ENCODE measurements at places on chromosomes 5 and 9.

GRCh38 chr5:101424530-101425175, 521.6 kb upstream of the ST8SIA4 start:
- DNase-seq = no peak

DNA sequence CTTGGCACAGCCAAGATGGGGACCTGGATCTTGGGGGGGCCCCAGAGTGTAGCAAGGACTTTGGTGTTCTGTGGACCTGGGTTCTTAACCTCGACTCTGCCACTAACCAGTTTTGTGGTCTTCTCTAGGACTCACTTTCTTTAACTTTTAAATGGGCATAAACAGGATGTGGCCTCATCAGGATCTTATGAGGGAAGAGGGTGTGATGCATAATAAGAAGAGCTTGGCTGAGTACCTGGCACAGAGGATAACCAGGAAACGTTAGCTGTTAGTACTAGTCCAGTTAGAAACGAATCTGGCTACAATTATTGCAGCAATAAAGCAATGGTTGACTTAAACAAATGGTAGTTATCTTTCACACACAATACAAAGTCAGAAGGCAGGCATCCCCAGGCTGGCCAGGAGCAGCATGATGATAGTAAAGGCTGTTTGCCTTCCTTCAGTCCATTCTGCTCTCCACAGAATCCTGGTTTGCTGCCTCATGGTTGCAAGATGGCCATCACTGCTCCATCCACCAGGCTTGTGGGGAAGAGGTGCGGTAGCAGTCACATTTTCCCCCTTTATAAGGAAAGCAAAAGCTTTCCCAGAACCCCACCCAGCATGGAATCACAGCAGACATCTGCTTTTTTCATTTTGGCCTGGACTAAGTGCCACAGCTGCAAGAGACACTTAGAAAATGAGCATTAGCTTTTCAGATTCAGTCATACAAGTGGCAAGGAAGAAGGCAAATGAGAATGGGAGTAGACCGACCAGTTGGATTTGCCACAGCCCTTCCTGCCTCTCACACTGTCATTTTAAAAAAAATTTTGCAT, 225.0 kb downstream of the AOPEP start:
- no peak for DNase-seq

DNA sequence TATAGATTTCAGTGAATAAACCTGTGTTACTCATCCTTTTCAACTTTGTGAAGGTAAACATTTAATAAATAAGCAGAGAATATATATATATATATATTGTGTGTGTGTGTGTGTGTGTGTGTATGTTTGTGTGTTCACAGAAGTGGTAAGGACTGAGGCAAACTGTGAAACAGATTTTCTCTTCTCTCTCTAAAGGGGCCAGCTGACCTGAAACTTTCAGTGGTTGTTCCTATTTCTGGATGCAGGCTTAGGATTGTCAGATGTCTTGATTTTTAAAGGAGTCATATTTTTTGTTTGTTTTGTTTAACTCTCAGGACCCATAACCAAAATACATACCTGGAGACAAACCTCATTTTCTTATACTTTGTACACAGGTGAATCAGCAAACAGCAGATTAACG, 714.9 kb upstream of the MEF2C start:
- DNase-seq = no peak

DNA sequence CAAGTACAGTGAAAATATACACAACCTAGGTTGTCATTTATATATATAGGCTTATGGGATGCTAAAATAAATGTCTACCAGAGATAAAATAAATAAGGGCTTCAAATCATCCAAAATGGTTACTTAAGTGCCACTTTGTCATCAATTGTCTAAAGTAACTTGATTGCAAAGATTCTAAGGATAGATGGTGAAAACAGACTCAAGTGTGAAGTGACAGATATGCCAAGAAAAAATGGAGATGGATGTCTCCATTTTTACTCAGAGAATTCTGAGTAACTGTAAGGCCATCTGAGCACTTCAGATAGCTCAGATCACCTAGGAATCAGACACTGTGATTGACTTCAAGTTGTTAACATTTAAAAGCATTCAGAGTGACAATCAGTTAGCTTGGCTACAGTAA, 824.3 kb downstream of the PRELID2 start:
- DNase-seq = no peak

DNA sequence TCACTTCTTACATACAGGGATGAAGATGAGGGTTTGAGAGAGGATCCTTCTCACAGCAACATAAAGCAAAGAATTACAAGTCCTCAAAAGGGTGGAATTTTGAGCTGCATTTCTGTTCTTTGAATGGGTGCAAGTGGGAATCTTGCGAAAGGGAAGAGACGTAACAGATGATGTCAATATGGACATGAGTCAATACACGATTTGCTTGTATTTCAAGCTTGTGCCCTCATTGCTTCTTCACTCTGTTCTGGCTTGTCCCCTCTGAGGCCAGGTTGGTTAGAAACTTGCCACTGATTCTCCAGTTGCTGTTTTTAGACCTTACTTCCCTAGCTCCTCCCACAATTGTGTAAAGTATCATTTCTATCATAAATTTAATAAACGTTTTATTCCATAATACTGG, 104.8 kb upstream of the CLINT1 start:
- no peak for DNase-seq

DNA sequence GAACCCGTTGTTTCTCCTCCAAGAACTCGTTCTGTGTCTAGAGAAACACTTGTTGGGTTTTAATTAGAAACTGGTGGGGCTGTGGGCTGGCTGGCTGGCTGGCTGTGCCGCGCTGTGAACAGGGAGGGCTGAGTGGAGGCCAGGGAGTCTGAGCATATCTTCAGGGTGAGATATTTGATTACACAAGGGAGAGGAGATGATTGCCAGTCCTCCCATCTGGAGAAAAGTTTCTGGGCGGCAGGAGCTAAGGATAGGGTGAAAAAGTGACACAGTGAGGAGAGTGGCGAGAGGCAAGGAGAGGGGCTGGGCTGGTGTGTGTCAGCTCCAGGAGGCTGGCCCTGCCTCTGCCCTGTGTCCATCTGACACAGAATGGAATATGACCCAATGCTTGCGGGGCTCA, 63.0 kb downstream of the GDNF start:
- no peak for DNase-seq

DNA sequence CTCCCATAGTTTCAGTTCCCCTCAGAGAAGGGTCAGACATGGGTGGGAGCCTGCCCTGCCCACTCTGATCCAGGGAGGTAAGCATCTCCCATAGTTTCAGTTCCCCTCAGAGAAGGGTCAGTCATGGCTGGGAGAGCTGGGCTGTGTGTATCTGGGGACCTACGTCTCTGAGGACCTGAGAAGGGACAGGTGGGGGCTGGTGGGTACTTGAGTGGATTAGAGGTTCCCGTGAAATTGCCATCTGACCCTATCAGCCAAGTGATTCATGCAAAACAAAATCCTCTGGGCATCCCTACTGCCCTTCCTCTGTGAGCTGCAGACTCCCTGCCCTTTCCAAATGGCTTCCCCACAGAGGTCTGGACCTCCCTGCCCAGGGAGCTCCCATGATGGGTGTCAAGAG, 3.9 kb downstream of the ENHO start:
- no peak for DNase-seq

- no peak for DNase-seq
These were observed 151.2 kb upstream of the ADRA1B start for GRCh38 chr5:159765135-159765433.

GRCh38 chr5:61808091-61808490, 476.0 kb downstream of the ZSWIM6 start:
- no peak for DNase-seq

Measured in stimulated activated CD8-positive, alpha-beta memory T cell treated with anti-CD3 and anti-CD28 coated beads, Interleukin-15, amount 100 ng/mL, for 48 hours (primary cell).